ENCODE measurements at places on chromosomes 13 and 19.

- no peak for DNase-seq
Observed at GRCh38 chr13:76822698-76823267, 63.4 kb downstream of the KCTD12 start.

DNA sequence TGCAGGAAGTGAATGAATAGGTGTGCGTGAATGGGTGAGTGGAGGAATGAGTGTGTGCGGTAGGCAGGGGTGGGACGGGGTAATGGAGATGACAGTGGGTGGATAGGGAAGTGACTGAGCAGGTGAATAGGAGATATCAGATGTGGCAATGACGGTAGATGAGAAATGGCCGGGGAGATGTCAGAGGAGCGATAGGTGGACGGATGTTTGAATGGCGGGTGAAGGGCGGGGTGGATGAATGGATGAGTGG is 1.5 kb downstream of the TTC9B start:
- no peak for DNase-seq

GRCh38 chr19:50493171-50493570 is 16.5 kb upstream of the GARIN5A start:
- no peak for DNase-seq

- DNase-seq, result no peak
Observed at GRCh38 chr13:103431856-103432255, 365.6 kb upstream of the SLC10A2 start.

- DNase-seq, result no peak
Observed at GRCh38 chr13:45510672-45511071, 45.9 kb downstream of the COG3 start.

DNA sequence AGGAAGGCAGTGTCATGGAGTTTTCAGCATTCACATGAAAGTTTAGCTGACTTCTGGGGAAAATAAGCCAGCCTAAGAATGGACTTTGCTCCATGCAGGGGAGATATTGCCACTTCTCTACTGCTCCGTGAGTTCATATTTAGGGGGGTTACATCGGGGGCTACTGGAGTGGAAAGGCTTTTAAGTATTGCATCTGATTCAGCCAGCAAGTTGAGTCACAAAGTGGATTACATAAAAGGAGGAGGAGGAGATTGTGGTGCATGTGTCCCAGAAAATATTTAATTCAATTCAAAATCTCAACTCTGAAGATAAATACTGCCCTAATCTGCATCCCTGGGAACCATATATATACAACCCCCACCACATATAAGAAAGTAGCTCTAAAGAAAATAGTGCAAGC is 617.2 kb downstream of the DCT start:
- no peak for DNase-seq
